Activated CD8-positive, alpha-beta memory T cell treated with anti-CD3 and anti-CD28 coated beads, Interleukin-2, amount 10 ng/mL, durations not matched to agents 7 days and 5 days (primary cell): ENCODE measurements at places on chromosomes 7 and 10. TPM values are rescaled to one million over a fixed set of nuclear protein-coding genes. Genes with fewer than 3 reads are reported as not detected.

DNA sequence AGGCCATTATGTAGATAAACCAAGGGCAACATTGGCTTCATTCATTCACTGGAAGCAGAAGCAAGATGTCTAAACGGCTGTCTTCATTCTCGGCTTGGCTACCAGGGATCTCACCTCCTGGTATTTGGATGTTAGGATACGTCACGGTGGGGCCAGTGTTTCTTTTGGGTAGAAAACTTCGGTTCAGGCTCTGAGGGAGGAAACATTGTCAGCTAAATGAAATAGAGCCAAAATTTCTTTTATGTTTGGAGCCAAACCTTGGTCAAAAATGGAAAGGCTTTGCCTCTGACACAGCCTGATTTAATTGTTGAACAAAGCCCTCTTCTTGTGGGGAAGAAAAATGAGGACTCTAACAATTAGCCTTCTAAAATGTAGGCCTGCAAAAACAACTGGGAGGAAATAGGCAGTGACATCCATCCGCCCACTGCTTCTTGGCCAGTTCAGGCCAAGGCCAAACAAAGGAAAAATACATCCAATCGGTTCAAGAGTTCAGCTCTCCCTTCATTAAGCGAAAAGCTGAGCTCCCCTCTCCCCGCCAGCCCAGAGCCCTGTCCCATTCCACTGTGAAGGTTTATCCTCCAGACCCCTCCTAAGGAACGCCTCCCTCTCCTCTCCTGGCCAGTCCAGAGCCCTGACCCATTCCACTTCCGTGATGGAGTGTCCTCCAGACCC lies 44.4 kb downstream of the PFKFB3 start:
- H3K27me3 ChIP-seq: no peaks in the 10 kb centered on the region
- no peak overlapping the region for H3K4me3 ChIP-seq
- peaks cover 1% of the 10 kb centered on the region for H3K36me3 ChIP-seq
- no peak overlapping the region for H3K27ac ChIP-seq
- no peak for DNase-seq
- H3K4me1 ChIP-seq: no peaks in the 10 kb centered on the region

DNA sequence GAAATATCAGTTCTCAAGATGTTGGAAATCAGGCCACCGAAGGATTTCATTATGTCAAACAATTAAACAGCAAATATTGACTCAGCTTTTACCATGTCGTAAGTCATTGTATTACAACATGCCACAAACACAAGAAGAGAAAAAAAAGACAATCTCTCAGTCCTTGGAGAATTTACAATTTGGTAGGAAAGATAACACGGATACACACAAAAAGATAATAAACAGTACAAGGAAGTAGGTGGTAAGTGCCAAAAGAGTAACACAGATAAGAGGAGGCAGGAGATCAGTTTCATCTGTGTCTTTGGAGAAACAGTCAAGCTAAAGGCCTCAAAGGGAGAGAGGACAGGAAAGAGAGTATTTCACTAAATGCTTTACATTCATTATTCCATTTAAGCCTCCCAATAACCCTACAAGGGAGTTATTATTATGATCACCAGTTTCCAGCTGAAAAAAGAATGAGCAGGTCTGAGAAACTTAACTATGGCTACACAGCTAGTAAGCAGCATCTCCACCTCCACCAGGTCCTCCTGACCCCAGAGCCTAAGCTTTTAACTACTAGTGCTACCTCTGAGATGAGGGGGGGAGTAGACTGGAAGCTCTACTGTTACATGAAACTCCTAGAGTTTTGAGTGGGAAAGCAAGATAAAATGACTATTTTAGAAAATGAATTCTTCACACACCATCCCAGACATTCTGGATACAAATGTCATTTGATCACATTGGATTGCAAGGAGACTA lies 13.9 kb upstream of the DNAJC1 start:
- no peak for DNase-seq
- peaks cover 7% of the 10 kb centered on the region for H3K36me3 ChIP-seq
- H3K4me3 ChIP-seq: no peak overlapping the region
- peaks cover 5% of the 10 kb centered on the region for H3K27me3 ChIP-seq
- peaks cover 6% of the 10 kb centered on the region for H3K4me1 ChIP-seq
- no peak overlapping the region for H3K27ac ChIP-seq

- peak overlapping the region; percentile 21 for H3K4me3 ChIP-seq
- no peaks in the 10 kb centered on the region for H3K27me3 ChIP-seq
These were observed 168.6 kb downstream of the MLLT10 start for GRCh38 chr10:21702633-21703111.

PRPS1L1 gene
- total RNA-seq: not detected

DNA sequence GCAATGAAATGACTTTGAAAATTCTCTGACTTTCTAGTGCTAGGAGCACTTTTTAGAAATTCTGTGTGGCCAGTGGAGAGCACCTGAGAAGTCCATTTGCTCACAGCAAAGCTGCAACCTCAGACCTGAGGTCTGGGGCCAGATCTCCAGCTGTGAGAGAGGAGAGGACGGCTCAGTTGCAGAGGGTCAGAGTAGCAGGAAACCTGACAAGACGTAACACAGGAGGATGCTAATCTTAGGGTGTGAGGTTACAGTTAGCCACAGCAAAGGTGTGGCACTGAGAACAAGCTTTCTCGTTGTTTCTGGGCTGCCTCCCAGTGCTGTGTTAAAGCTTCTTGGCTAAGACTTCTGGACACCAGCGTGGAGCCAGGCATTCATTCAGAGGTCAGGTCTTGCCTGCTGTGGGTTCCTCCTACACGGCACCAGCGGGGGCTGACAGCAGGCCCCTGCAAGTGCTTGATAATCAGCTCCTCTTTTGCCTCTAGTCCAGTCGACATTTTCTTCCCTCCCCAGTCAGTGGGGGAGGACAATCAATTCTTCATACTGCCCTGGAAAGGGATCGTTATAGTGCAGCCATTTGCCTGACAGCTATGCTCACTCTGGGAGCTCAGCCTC lies 435.4 kb upstream of the DPP6 start:
- no peak overlapping the region for H3K27ac ChIP-seq
- H3K4me1 ChIP-seq: no peaks in the 10 kb centered on the region
- no peak for DNase-seq

NKX2-3 gene
- total RNA-seq: not detected

- H3K27me3 ChIP-seq: no peaks in the 10 kb centered on the region
- H3K36me3 ChIP-seq: peaks cover 33% of the 10 kb centered on the region
- DNase-seq: no peak
- no peak overlapping the region for H3K27ac ChIP-seq
- H3K4me3 ChIP-seq: no peak overlapping the region
These were observed 23.4 kb downstream of the SMURF1 start for GRCh38 chr7:99120501-99120900.

- H3K36me3 ChIP-seq: no peaks in the 10 kb centered on the region
- no peak overlapping the region for H3K27ac ChIP-seq
- DNase-seq: no peak
- peaks cover 2% of the 10 kb centered on the region for H3K27me3 ChIP-seq
- peaks cover 14% of the 10 kb centered on the region for H3K4me1 ChIP-seq
- H3K4me3 ChIP-seq: no peak overlapping the region
These were observed 128.2 kb upstream of the CHST15 start for GRCh38 chr10:124221356-124222317.
